ENCODE measurements at places on chromosomes 1 and 21.

GRCh38 chr1:67747671-67748546 lies 62.9 kb downstream of the GADD45A start:
- peak; percentile 22 for DNase-seq

DNA sequence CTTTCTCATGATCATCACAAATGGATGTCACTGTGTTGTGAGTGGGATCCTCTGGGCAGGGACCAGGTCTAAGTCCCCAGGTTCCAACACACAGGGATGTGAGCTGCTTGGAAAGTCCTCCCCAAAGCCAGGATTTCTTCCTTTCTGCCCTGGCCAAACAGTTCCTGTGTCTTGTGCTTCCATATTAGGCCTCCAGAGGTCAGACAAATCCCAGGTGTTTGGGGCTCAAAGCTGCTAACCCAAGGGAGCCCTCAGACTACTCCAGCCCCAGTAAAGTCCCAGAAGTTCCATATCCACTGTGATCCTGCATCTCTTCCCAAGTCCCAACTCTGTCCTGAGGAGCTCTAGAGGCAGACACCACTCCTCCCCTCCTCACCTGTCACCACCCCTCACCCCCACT lies 27.7 kb upstream of the MAGOH start:
- peak; percentile 40 for DNase-seq

DNA sequence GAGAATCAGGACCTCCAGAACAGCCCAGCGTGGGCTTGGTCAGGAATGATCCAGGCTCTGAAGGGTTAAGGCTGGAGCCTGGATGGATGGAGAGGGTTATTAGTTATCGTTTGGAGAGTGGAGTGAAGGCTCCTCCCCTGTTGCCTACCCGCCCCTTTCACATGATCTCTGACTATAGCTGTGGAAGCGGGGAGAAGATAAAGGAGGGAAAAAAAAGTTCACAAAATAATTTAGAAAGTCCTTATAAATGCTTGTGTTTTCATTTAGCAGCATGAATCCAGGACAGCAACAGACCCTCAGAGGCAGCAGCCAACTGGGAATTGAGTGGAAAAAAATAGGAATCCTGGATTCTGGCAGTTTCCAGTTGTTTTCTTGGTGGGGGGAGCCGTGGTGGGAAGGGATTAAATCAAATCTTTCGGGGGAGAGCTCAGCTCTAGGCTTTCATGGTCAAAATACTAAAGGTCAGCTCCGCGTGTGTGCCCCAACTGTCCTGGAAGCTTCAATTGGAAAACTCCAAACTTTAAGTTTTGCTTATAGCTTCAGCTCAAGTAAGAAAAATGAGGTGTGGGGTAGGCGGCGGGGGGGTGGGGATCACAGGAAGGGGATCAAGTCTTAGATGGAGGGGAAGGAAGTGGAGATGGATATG lies 595 bp upstream of the DDR2 start:
- no peak for DNase-seq

GRCh38 chr1:167210966-167211674 lies 9.6 kb upstream of the POU2F1 start:
- no peak for DNase-seq

- no peak for DNase-seq
Observed at GRCh38 chr1:159076438-159077119, at the start of gene AIM2. Gene AIM2 (minus strand): TSS chr1:159076766. CDS start chr1:159073499, 3,267 bp downstream.

GRCh38 chr1:87325982-87326738 lies 2.5 kb upstream of the LMO4 start:
- DNase-seq, result peak; percentile 35

DNA sequence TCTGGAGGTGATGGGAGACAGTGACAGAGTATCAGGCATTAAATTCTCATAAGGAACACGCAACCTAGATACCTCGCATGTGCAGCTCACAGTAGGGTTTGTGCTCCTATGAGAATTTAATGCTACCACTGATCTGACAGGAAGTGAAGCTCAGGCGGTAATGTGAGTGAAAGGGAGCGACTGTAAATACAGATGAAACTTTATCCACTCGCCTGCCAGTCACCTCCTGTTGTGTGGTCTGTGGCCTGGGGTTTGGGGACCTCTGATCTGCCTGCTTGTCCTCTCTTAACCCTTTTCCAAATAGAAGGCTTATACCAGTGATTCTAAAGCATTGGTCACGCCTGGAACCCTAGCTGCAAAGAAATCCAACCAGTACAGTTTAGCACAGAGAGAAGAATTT lies 15.3 kb downstream of the GABPA start:
- no peak for DNase-seq

GRCh38 chr1:201562659-201563405 lies 23.9 kb downstream of the NAV1 start:
- peak; percentile 73 for DNase-seq

GRCh38 chr1:233491953-233492620 lies 121.8 kb upstream of the KCNK1 start:
- DNase-seq, result no peak

GRCh38 chr1:78360584-78360983 lies 130.2 kb upstream of the PTGFR start:
- DNase-seq, result no peak

- DNase-seq, result no peak
Observed at GRCh38 chr1:89743788-89744187, 77.0 kb upstream of the LRRC8D start.

DNA sequence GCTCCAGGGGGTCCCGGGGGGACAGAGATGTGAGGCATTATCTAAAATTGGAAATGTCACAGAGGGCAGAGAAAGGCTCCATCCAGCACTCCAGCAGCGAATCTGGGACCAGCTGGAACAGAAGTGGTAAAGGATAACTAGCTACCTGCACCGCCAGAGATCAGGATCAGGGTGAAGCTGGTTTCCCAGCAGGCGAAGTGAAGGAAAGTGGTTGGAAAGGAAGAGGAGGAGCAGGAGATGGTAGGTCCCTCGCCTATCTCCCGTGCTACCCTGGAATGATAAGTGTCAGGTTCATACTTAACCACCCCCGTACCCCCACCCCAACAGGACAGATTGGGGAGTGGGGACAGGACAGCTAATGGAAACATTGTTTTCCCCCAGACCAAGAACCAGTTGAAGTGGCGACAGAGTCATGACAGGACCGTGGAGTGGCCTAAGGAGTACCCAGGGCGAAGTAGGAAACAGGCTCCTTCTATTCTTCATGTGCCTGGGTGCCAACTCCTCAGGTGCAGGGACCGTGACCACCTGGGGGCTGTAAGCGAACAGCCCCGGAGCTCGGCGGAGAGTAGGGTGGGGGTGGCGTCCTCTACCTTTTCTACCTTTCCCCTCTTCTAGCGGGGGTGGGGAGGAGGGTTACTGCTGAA lies 717 bp downstream of the B4GALT3 start:
- DNase-seq, result no peak

- DNase-seq, result no peak
Observed at GRCh38 chr1:34479731-34480130, 275.1 kb upstream of the GJB5 start.

GRCh38 chr1:110509655-110510054 lies 9.3 kb downstream of the KCNA10 start:
- DNase-seq, result no peak
